Stimulated activated CD4-positive, alpha-beta T cell treated with anti-CD3 and anti-CD28 coated beads, TNF-alpha, amount 100 ng/mL, for 48 hours (primary cell): ENCODE measurements at places on chromosomes 6 and 20.
A peak's percentile ranks its signal among the peaks of the same experiment; 100 is the strongest.

DNA sequence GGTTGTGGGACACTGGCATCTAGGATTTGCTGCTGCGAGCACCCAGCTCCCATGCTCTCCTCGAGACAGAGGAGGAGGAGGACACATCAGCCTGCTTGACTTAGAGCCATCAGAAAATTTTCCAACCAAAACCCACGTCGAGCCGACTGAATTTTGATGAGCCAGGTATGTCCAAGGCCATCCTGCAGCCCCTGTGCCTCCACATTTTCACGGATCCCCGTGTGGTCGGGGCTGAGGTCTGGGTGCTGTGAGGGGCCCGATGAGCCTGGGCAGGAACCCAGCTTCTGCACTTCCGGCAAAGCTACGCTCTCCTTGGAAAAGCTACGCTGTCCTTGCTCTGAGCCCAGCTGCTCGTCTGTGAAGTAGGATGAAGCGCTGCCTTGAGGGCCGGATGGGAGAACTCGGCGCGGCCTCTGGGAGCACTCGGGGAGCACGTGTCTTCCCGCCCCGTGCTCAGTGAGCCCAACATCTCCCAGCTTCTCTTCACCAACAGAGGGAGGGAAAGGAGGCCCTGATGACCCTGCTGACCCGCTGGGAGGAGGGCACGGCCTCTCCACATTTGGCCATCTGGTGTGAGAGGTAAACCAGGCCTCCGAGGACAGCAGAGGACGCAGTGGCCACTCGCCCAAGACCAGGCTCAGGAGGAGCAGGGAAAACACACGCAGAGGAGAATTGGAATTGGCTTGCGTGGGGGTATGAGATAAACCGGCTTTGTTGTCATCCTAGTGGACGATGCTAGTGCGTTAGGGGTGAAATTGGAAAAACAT is 33.9 kb downstream of the PSMG4 start:
- DNase-seq, result no peak

GRCh38 chr20:48620507-48621375 is 207.1 kb downstream of the PREX1 start:
- DNase-seq, result peak; percentile 47

- DNase-seq, result no peak
These were observed 21.0 kb downstream of the PMEPA1 start for GRCh38 chr20:57688864-57689263.

- peak; percentile 4 for DNase-seq
These were observed 245.1 kb downstream of the FOXA2 start for GRCh38 chr20:22339091-22339881.

- no peak for DNase-seq
These were observed 2.7 kb upstream of the C6orf62 start for GRCh38 chr6:24721461-24722215.

DNA sequence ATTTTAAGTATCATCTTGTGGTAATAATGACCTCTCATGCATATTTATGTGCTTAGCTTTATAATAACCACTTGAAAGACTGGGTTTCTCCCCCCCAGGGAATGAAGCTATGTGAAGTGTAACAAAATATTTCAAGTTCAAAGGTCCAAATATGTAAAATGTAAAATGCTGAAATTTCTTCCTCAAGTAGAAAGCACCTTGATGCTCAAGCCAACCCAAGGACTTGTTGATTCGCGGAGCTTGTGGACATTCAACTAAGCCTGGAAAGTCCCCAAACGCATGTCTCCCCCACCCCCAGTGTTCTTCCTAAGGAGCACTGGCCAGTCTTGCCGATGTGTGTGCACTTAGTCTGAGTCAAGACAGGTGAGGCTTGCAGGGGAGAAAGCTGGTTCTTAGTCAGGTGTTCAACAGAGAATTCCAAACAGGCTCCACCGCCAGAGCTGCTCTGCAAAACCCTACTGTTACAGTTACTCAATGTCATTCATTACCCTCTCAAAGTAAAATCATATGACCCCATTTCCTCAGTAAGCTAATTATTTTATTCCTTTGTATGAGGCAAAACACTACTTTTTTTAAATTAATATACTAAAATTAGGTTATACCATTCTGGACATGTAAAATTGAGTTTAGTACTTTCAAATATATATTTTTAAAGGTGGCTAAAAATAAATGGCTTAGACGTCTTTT is 46.9 kb upstream of the QKI start:
- DNase-seq, result no peak

GRCh38 chr6:144296973-144297372 is 11.8 kb downstream of the UTRN start:
- DNase-seq, result no peak

DNA sequence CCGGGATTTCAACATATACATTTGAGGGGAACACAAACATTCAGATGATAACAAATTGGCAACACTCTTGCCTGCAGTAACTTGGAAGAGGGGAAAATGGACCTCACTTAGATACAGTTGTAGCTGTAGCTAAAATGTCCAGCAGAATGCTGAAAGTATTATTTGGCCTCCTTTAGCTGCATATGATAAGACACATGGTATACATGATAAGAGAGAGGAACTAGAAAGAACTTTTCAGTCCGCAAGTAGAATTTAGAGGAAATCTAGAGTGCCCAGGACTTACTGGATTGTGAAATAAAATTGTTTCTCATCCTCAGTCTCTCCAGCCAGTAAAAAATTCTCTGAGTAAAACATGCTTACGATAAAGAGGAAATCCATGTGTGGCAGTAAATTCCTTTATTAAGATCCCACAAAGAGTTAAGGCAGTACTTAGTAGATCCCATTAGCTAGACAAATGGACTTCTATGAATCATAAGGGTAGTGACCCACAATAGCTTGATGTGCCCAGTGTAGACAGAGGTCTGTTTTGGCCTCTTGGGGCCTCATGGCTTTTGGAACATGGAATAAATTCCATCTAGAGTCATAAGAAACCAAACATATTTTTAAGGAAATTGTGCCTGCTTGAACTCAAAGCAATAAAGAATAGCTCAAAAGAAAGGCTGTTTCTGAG is 87.9 kb upstream of the RBM24 start:
- DNase-seq, result no peak

DNA sequence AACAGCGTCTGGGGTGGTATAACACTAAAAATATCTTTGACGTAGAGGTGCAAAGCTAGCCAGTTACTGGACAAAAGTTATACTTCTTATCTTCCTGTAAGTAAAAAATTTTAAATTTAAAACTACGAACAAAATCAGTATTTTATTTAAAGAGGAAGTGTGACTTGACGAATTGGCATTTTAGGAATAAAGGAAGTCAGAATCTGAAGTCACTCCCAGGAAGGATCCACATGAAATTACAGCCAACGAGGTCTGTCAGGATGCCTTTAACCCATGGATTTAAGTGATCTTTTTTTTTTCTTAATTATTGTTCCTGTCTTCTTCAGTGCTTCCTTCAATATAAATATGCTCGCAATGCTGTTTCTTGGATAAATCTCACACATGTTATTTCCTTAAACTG is 27.2 kb upstream of the SNX9 start:
- DNase-seq, result no peak

- DNase-seq, result peak; percentile 49
These were observed 42.8 kb upstream of the HFE start for GRCh38 chr6:26044140-26045064.

DNA sequence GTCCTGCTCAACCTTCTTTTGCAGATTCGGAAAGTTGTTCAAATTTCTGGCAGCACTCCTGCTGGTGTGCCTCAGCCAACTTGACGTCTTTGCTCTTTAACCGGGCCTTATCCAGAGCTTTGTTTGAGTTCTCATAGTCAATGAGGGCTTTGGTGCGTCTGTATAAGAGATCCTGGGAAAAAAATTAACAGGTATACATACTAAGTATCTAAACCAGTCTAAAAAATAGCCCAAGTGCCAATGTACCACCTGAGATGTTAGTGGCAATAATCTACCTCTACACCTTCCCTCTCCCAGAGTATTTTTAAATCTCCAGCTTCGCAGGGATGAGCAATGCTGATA is 21.1 kb downstream of the SNX5 start:
- DNase-seq, result no peak

- no peak for DNase-seq
These were observed 23.3 kb downstream of the ADGRG6 start for GRCh38 chr6:142325111-142325510.

GRCh38 chr6:2942914-2943563 is 28.3 kb downstream of the SERPINB6 start:
- DNase-seq, result no peak

- DNase-seq, result no peak
These were observed 300.5 kb downstream of the KCNQ5 start for GRCh38 chr6:72922401-72922800.

GRCh38 chr6:167668019-167668753 is 158.5 kb upstream of the AFDN start:
- DNase-seq, result no peak

DNA sequence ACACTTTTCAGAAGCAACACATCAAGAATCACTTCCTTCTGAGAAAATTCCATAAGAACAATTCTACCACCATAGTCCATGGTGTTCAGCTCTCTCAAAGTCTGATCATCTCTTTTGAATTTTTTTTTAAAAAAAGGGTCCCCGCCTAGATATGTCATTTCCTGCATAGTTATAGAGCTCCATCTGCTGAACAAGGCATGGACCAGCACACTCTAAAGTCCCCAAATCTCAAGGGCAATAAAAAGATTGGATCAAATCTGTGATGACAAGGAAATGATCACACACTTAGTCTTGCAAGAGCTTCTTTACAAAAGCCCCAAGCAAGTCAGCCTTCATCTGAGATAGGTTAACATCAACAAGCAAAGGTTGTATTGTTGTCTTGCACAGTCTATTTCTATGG is 100.7 kb upstream of the STMND1 start:
- DNase-seq, result no peak

GRCh38 chr6:56359201-56359899 is 112.0 kb upstream of the COL21A1 start:
- peak; percentile 40 for DNase-seq

GRCh38 chr20:54167909-54168872 is 5.6 kb downstream of the CYP24A1 start:
- DNase-seq, result no peak

GRCh38 chr6:51511081-51511480 is 576.3 kb downstream of the PKHD1 start:
- DNase-seq, result no peak

GRCh38 chr6:133567636-133568035 is 321.3 kb upstream of the TCF21 start:
- DNase-seq, result no peak

DNA sequence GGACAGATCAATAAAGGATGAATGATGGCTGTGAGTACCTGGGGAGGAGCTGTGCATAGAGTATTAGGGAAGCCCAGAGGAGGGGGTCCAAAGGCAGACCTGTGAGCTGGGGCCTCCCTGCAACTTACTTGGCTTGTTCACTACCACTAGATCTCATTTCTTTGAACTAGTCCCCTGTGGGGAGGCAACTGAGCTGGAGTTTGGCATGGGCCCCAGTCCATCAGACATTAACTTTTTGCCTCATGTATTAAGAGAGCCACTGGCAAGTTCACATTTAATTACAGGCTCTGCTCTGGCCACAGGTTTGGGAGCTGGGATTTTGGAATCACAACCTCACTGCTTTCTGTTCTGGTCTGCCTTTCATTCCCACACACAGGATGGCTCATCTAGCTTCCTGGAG is 254.1 kb downstream of the PRL start:
- no peak for DNase-seq

GRCh38 chr20:9241721-9242427 is 173.0 kb downstream of the PLCB4 start:
- DNase-seq, result no peak

GRCh38 chr6:122984393-122984792 is 11.6 kb upstream of the CLVS2 start:
- DNase-seq, result no peak

GRCh38 chr6:2760882-2761842 is 4.0 kb upstream of the WRNIP1 start:
- DNase-seq, result no peak

GRCh38 chr6:56227071-56227879 is 20.1 kb downstream of the COL21A1 start:
- DNase-seq, result no peak

DNA sequence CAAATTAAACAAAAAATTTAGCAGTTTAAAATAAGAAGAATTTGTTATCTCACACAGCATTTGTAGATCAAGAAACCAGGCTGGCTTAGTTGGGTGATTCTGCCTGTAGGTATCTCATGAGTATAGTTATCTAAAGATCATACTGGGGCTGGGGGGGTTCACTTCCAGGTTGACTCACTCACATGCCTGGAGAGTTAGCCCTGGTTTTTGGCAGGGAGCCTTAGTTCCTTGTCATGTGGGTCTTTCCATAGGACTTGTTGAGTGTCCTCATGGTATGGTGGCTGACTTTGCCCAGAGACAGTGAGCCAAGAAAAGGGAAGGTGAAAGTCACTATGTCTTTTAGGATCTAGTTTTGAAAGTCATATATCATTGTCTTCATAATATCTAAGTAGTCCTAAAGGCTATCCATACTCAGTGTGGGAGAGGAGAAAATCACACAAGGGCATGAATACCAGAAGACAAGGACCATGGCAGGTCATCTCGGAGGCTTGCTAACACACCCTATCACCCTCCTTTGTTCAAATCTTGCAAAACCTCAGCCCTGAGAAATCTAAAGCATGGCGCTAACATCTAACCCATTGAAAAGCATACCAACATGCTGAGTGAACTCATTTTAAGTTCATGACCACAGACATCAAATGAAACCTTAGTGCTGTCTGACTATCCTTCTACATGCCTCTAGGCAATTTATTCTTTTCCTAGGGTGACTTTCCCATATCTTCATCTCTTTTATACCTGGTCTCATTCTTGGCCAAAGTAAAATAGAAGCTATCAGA is 39.2 kb downstream of the CYP24A1 start:
- no peak for DNase-seq

- peak; percentile 29 for DNase-seq
These were observed at the start of gene RAMACL for GRCh38 chr6:166586424-166587156. RAMACL (minus strand) TSS chr6:166586678; CDS start chr6:166586477, 201 bp downstream.

GRCh38 chr6:136175873-136176272 is 74.2 kb downstream of the MTFR2 start:
- no peak for DNase-seq

GRCh38 chr6:32867022-32867477 is 13.1 kb downstream of the PSMB9 start:
- no peak for DNase-seq

GRCh38 chr6:169859978-169860703 is 108.7 kb downstream of the ERMARD start:
- no peak for DNase-seq

DNA sequence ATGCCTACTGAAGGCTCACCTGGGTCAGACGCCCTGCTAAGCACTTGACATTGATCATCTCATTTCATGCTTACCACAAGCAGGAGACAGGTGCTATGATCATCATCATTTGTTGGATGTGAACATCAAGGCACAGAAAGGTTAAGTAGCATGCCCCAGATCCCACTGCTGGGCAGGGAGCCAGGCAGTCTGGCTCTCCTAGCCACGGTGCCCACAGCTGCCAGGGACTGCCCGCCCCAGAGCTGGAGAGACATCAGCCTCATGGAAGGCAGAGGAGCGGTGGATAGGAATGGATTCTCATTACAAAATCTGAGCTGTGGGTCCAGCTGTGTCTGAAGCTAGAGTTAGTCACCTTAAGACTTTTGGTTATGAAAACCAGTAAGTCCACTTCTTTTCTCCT is 3.6 kb downstream of the SULF2 start:
- no peak for DNase-seq

GRCh38 chr20:25084626-25085187 is 2.8 kb upstream of the VSX1 start:
- no peak for DNase-seq
